ENCODE measurements at places on chromosomes 2 and 18.

GRCh38 chr2:6824962-6825361 lies 40.7 kb downstream of the CMPK2 start:
- H3K4me3 ChIP-seq, result no peak overlapping the region
- H3K4me1 ChIP-seq, result no peaks in the 10 kb centered on the region
- H3K27ac ChIP-seq, result no peak overlapping the region
- no peaks in the 10 kb centered on the region for H3K36me3 ChIP-seq
- no peaks in the 10 kb centered on the region for H3K27me3 ChIP-seq

- no peak overlapping the region for H3K27ac ChIP-seq
- no peaks in the 10 kb centered on the region for H3K4me1 ChIP-seq
- H3K36me3 ChIP-seq, result no peaks in the 10 kb centered on the region
- H3K4me3 ChIP-seq, result no peak overlapping the region
- DNase-seq, result no peak
Observed at GRCh38 chr18:9429662-9429993, 45.7 kb upstream of the RALBP1 start.

- no peak for DNase-seq
- no peaks in the 10 kb centered on the region for H3K36me3 ChIP-seq
- no peaks in the 10 kb centered on the region for H3K27me3 ChIP-seq
- H3K4me3 ChIP-seq, result no peak overlapping the region
- no peak overlapping the region for H3K27ac ChIP-seq
- H3K4me1 ChIP-seq, result peaks cover 10% of the 10 kb centered on the region
Observed at GRCh38 chr2:8694737-8695136, 12.9 kb downstream of the ID2 start.

GRCh38 chr2:68969736-68970490 lies 4.5 kb upstream of the GKN1 start:
- no peak for DNase-seq
- H3K4me3 ChIP-seq, result no peak overlapping the region
- no peaks in the 10 kb centered on the region for H3K36me3 ChIP-seq
- H3K4me1 ChIP-seq, result no peaks in the 10 kb centered on the region
- no peaks in the 10 kb centered on the region for H3K27me3 ChIP-seq

DNA sequence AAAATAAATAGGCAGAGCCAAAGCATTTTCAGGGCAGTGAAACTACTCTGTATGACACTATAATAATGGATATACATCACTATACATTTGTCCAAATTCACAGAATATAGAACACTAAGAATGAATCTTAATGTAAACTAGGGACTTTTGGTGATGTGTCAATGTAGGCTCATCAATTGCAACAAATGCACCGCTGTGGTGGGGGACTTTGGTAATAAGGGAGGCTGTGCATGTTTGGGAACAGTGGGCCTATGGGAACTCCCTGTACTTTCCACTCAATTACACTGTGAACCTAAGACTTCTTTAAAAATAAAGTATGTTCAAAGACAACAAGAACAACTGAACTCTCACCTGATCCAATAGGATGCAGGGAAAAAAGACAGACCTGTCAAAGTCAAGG lies 220.7 kb downstream of the CMPK2 start:
- H3K27ac ChIP-seq, result no peak overlapping the region
- no peak overlapping the region for H3K4me3 ChIP-seq
- DNase-seq, result no peak
- no peaks in the 10 kb centered on the region for H3K27me3 ChIP-seq
- H3K4me1 ChIP-seq, result no peaks in the 10 kb centered on the region

GRCh38 chr2:172357442-172357841 lies 69.9 kb upstream of the ITGA6 start:
- no peaks in the 10 kb centered on the region for H3K36me3 ChIP-seq
- no peak for DNase-seq
- no peaks in the 10 kb centered on the region for H3K27me3 ChIP-seq
- H3K4me1 ChIP-seq, result no peaks in the 10 kb centered on the region
- H3K4me3 ChIP-seq, result no peak overlapping the region

DNA sequence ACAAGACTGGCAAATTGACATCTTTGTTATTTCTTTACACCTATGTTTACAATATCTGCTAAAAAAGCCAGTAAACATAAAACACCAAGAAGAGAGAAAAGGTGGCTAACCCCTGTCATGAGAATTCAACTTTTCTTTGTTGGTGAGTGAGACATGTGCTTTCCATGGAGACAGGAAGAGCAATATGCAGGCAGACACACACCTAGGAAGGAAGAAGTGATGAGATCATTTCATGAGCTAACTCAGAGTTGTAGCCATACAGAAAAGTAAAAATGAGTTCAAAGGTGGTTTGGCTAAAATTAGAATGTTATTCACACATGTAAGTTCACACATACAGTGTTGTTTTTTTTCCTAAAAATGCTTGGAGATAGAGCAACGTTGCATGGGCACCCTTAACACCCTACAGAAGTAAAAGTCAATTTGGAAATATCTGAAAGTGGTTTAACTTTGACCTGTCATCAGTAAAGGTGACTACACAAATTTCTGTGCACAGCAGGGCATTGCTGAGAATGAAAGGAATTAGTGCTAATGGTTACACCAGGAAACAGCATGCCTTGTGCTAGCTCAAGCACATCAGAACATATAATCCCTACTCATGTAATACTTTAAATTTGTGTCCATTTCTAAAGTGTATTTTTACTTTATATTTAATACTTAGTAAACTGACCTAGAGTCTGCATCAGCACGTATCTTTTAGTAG lies 557.6 kb downstream of the CBLN2 start:
- H3K4me3 ChIP-seq, result no peak overlapping the region
- no peaks in the 10 kb centered on the region for H3K27me3 ChIP-seq
- no peak for DNase-seq
- no peak overlapping the region for H3K27ac ChIP-seq
